ENCODE measurements at places on chromosomes 16 and 17.

GRCh38 chr17:65527381-65527780 lies 34.1 kb downstream of the AXIN2 start:
- no peak for DNase-seq

DNA sequence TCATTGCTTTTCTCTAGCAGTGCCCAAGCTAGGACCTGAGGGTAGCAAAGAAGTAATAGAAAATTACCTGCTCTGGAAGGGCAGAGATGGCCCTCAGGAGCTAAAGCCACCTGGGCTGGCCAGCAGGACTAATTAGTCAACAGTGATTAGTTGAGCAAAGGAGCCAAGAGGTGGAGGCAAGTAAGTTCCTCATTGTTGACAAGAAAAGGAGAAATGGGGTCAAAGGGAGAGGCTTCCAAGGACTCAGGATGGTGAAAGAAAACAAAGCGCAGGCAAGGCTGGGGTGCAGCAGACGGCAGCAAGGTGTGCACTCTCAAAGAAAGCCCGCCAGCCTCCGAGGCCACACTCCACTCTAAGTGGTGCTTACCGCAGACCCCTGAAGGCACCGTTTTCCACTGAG lies 44.6 kb downstream of the CMTM4 start:
- DNase-seq: no peak

DNA sequence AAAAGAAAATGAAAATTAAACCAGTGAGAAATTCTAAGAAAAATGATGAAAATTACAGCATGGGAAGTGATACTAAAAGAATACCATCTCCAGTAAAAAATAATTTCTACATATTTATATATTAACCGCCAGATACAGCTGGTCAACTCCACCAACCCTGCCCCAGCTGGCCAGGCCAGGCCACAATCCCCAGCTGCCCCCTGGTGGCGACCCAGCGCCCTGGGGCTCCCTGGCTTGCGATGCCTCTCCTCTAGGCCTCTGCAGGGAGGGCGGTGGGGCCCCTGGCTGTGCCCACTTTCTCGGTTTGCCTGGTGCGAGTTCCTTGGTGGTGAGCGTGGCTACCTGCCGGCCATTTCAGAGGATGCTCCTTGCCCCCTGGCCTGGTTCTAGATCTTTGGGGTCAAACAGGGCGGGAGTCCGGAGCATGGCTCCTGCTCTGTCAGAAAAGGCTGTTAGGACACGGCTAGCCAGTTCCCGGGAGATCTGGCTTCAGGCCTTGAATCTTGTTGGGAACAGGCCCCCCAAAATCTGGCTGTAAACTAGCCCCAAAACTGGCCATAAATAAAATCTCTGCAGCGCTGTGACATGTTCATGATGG lies 14.5 kb downstream of the GLIS2 start:
- DNase-seq: no peak

DNA sequence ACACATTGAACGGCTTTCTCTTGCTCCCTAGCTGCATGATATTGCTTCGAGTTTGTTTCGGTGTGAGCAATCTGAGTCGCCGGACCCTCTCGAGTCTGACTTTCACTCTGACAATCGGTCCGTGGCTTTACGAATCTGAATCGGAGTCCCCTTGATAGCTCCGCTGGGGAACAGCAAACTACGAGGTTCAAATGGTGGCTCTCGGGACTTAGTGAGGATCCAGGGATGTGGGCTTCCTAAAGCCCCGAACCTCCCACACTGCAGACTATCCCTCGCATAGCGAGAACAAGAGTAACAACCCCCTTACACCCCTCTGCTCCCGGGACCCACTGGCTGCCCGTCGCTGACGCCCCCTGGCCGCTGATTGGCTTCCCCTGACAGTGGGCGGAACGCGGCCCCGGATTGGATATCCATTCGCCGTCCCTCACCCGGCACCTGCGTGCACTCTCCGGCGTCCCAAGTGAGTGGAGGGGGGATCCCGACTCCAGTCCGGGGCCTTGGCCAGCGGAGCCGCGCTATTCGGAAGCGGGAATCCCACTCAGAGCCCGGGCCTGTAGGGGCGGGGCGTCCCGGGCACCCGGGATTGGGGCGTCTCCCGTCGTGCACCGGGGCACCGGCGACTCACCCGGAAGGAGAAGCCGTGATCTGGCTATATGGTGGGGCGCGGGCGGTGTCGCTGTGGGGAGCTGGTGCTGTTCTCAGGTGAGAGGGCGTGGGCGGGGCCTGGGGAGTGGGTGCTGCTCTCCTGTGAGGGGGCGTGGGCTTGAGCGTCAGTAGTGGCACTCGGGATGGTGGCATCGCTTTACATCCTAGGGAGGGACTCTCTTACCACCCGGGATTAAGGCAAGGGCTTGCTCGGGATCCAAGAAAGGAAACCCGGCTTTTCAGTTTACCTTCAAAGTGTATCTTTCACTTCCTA lies at the start of gene SNX11:
Gene SNX11 (plus strand): TSS at position 630 of the 919 bp plus-strand sequence. CDS start 4,278 bp downstream, outside the sequence.
- peak; percentile 76 for DNase-seq

DNA sequence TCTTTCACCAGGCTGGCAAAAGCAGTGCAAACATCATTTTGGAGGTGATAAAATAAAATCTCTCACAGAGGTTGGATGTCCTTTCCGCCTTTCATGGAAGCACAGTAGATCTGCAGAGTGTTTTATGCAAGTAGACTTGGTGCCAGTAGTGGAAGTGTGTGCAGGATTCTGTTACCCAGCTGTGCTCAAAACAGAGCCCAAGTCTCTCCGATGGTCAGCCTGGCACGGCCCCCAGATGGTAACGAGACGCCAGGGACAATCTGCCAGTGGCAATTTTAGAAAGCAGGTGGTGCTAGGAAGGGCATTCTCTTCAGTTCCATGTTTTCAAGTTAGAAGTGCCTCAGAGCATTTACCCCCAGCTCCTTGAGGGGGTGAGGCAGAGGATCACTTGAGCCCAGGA lies 1.5 kb upstream of the MTHFSD start:
- no peak for DNase-seq

- DNase-seq: no peak
Observed at GRCh38 chr17:41131979-41132378, 8.0 kb upstream of the KRTAP4-12 start.

DNA sequence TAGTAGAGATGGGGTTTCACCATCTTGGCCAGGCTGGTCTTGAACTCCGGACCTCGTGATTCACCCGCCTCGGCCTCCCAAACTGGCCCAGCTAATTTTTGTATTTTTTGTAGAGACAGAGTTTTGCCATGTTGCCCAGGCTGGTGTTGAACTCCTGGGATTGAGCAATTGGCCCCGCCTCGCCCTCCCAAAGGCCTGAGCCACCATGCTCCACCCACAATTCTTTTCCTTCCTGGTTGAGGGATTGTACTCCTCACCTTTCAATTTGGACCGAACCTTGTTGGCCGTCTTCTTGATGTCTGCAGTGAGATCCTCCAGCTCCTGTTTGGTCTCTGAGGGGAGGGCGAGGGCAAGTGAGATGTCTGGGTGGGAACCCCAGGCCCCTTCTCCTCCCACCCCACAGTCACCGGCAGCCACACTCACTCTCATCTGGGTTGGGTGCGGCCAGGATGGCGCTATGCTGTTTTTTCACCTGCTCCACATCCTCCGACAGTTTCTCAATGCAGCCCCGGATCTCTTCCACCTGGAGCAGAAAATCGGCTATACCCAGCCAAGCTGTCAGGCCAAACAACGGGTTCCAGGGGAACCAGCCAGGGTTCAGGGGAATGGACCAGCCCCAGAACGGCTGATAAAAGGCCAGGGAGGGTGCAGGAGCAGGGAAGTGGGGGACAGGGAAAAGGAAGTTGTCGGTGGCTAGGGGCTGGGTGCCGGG lies 9.6 kb downstream of the STX1B start:
- DNase-seq: no peak

- DNase-seq: no peak
Observed at GRCh38 chr16:21697032-21697431, 33.3 kb downstream of the OTOA start.

GRCh38 chr16:10770907-10771306 lies 27.3 kb downstream of the NUBP1 start:
- DNase-seq: no peak

GRCh38 chr16:19578378-19578971 lies 23.0 kb downstream of the VPS35L start:
- no peak for DNase-seq

GRCh38 chr17:45200701-45201100 lies 21.0 kb upstream of the FMNL1 start:
- no peak for DNase-seq

DNA sequence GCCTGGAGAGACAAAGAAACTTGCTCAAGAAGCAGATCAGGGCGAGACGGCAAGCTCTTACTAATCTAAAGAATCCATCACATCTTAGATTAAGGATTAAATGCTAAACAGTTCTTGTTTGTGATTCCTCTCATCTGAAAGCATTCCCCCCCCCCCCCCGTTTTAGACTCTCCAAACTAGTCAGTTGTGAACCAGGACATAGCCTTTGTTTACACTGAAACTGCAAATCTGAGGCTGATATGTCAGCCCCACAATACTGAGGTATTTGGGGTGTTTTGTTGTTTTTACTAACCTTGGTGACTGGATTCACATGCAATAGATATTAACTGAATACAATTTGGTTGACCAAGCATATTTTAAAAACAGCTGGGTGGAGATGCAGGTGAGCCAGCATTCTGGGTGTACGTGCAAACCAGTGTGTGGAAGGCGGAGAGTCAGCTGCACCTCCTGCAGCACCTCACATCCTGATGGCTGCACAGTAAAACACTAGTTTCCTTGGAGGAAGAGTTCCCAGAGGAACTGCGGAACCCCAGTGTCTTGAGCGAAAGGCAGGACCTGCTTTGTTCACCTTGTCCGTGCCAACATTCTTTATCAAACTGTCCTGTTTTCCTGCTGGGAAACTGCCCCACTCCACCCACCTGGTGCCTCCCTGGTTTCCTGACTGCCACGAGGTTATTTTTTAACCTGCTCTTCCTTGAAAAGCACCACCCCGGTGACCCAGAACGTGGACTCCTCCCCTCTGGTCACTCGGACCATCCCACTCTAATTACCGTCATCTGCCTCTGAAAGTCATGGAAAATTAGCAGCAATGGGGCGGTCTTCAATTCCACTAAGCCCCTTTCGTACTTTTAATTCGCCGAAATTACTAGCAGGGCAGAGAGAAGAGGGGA lies 1.2 kb upstream of the YPEL2 start:
- no peak for DNase-seq

GRCh38 chr17:55567240-55568214 lies 56.3 kb upstream of the SMIM36 start:
- no peak for DNase-seq

DNA sequence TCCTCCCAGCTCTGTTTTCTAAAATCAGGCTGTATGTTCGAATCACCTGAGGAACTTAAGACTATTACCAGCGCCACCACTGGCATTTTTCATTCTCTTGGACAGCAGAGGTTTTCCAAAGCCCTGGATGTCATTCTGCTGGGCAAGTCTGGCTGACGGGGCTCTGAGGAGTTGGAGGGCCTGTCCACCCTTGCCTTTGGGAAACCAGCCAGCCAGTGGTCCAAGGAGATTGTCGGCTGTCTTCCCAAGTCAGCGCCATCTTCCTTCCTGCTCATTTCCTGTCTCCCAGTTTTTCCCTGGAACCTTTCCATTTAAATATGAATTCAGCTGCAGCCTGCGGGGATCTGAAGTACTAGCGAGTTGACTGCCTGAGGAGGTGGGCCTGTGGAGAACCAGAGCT lies 258.3 kb downstream of the PRKCA start:
- DNase-seq: no peak

- DNase-seq: no peak
Observed at GRCh38 chr17:4527566-4528125, 27.5 kb downstream of the MYBBP1A start.

DNA sequence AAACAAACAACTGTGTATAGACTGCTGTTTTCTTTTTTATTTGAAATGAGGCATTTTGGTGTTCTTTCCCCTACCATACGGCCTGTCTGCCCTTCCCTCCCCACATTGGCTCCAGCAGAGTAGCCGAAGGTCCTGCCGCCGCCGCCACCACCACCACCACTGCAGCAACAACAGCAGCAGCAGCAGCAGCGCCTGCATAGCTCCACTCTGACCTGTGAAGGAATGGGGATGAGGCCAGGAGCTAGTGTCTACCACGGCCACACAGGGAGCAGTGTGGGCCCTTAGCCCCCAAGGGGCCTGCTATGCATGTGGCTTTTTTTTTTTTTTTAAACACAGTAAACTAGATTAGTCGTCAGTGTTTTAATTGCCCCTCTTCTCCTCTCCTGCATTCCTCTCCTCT lies 5.6 kb upstream of the CDK5R1 start:
- DNase-seq: no peak

DNA sequence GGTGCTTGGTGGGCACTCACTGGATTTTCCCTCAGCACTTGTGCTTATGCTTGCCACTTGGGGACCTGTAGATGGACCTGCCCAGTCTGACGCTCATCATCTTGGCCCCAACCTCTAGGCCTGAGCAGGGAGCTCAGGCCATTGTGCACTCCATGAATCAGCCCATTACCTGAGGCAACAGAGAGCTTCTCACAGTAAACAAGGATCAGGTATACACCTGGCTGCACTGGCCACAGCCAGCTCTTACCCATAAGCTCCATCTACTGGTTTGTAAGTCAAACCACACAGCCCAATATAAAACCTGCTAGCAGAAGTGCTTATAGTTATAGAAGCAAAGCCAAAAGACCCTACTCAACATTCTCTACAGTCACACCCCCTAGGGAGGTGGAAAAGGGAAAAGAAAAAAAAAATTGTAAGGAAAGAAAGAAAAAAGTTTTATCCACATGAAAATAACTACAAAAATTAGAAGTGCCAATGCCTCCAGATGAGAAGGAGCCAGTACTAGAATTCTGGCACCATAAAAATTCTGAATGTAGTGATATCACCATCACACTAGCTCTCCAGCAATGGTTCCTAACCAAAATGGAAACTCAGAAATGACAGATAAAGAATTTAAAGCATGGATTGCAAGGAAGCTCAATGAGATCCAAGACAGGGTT lies 87.8 kb upstream of the CDH5 start:
- no peak for DNase-seq

GRCh38 chr17:39536468-39536867 lies 71.3 kb downstream of the NEUROD2 start:
- peak; percentile 46 for DNase-seq

DNA sequence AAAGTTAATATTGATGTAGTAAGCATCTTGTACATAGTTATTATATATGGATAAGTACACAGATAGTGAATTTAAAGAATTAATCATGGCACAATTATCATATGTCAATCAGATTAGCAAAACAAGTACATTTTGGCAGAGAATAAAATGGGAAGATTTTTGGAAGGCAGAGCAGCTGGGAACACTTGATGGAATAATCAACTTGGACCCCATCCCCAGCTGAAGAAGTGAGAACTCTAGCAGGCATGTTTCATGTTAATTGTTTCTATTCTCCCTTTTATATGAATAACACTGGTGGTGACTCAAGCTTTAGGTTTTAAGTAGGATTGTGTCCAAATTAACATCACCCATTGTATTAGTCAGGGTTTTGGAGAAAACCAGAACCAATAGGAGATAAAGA lies 198.7 kb downstream of the KCNJ2 start:
- DNase-seq: no peak

- no peak for DNase-seq
Observed at GRCh38 chr17:77476931-77477805, 336.4 kb downstream of the SEC14L1 start.

GRCh38 chr16:69903865-69904415 lies 47.2 kb upstream of the CLEC18A start:
- no peak for DNase-seq

GRCh38 chr17:45311401-45311759 lies 5.4 kb downstream of the MAP3K14 start:
- no peak for DNase-seq
